ENCODE measurements at places on chromosomes 13 and 19.

GRCh38 chr19:44924243-44924725, 9.9 kb downstream of the APOC1 start:
- no peak for DNase-seq

GRCh38 chr19:32220951-32221350, 124.5 kb upstream of the ZNF507 start:
- no peak for DNase-seq

DNA sequence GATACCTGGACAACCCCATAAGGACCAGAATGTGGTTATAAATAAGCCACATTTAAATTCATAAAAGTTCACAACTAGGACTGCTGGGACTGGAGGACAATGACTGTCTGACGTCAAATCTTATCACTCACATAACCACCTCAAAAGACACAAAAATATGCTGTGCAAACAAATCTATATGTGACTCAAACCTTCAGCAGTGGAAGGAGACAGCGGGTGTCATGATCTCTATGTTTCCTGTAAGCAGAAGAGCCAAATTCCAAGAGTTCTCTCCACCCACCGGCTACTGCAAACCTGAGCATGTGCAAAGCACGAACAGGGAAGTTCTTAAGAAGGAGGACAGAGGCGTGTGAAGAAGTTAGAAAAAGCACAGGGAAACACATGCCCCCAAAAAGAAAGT, 113.2 kb downstream of the MYCBP2 start:
- DNase-seq = no peak

GRCh38 chr13:94660695-94661326, 51.5 kb downstream of the SOX21 start:
- DNase-seq = peak; percentile 42

DNA sequence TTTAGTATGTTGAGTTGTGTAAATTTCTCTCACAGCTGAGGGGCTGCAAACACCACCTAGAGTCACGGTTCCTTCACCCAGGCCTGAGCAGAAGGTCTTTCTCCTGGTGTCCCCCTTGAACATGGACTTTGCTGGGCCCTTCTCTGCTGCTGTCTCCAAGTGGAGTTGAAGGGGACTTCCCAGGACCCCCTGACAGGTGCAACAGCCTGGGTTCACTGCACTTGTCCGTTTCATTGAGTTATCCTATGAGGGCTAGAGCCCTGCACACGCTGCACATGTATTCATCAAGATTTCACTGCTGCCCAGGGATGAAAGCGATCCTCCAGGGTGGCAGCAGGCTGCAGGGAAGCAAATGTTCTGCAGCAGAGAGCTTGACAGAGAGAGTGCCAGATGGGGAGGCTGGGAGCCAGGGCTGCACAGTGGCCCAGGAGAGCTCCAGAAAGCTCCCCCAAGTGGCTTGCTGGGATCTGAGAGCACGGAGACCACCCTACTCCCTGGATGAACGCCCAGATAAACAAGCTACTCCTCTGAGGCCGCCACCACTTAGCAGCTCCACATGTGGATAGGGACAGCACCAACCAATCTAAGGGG, 10.3 kb downstream of the TMEM272 start:
- DNase-seq = no peak

Data from Jurkat, Clone E6-1 (cell line).